GM23248 (cell line): ENCODE measurements at places on chromosomes 2 and 18. TPM values are rescaled to one million over a fixed set of nuclear protein-coding genes. Genes with fewer than 3 reads are reported as not detected.
A peak's percentile ranks its signal among the peaks of the same experiment; 100 is the strongest.

The GALR1 gene
- polyA plus RNA-seq = not detected in 2 replicates

- peak; percentile 82 for DNase-seq
Observed at GRCh38 chr2:227447606-227448005, 24.4 kb upstream of the AGFG1 start.

- DNase-seq = no peak
Observed at GRCh38 chr2:15731213-15731888, 139.7 kb downstream of the DDX1 start.

- DNase-seq = no peak
Observed at GRCh38 chr18:45745817-45746461, 22.0 kb downstream of the SLC14A1 start.

DNA sequence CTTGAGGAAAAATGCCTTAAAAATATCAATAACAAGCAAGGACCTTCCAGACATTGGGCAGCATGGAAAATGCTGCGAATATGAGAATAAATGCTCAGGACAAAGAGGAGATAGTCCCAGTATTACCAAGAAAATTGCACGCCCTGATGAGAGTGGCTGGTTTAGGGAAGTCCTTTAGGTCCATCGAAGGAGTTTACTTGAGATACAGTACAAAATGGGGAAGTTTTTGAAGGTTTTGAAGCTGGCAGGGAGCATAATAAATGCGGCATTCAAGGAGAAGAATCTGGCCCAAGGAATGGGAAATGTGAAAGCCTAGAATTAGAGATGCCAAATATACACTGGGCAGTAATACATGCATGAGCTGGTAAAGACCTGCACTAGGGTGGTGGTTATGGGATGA lies 90.2 kb upstream of the SPATS2L start:
- DNase-seq = no peak

DNA sequence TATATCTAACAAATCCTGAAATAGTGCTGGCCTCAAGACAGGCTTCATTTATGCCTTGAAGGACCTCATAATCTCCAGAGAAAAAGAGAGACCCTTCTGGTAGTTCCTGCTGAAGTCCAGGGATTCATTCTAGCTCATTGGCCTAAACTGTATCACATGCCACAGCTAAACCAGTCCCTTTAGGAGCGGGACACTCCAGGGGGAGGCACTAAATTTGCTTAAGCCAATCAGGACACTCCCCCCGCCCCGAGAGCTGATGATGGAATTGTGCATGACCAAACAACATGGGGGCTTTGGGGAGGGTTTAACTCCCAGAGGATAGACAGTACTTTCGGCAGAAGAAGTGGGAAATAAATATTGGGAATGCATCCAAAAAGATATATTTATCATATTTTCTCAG lies 36.4 kb upstream of the CXCR4 start:
- DNase-seq = no peak

The SIGLEC15 gene
- polyA plus RNA-seq = 0.69 and 1.5 TPM in 2 replicates

The ERICH2 gene
- polyA plus RNA-seq = not detected in 2 replicates

DNA sequence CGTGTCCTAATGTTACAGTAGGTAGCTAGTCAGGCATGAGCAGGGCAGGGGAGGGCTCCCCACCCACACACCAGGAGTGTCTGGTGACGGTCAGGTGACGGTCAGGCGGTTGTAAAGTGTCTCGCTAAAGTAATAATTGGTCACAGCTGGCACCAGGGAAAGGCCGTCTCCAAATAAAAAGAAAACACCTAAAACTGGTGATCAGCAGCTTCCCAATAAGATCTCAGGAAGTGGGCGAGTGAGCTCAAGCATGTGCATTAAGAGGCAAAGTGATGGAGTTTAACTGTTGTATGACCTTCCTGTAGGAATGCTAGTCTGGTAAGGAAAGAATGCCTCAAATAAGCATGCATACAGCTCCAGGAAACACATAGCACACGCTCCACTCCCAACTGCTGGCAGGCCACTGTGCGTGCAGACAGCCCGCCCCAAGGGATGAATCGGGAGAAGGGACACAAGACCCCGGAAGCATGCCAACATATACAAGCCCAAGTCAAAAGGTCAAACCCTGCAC lies 177.1 kb downstream of the RNF144A start:
- no peak for DNase-seq

DNA sequence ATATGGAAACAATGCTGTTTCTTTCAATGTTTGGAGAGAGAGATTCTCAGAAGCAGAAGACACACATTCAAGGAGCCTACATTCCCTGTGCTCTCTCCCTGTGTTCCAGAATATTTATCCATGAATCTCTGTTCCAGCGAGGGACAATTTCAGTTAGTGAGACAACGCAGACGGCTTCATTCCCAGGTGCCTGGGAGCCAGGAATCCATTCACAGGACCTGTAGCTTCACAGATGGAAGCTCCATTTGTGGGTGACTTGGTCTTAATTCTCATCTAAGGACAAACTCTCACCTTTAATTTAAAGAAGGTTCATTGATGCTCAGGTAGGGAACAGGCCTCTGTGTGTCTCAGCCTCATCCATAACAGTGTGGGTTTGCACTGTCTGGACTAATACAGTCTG lies 1156.6 kb downstream of the RPIA start:
- DNase-seq = no peak

DNA sequence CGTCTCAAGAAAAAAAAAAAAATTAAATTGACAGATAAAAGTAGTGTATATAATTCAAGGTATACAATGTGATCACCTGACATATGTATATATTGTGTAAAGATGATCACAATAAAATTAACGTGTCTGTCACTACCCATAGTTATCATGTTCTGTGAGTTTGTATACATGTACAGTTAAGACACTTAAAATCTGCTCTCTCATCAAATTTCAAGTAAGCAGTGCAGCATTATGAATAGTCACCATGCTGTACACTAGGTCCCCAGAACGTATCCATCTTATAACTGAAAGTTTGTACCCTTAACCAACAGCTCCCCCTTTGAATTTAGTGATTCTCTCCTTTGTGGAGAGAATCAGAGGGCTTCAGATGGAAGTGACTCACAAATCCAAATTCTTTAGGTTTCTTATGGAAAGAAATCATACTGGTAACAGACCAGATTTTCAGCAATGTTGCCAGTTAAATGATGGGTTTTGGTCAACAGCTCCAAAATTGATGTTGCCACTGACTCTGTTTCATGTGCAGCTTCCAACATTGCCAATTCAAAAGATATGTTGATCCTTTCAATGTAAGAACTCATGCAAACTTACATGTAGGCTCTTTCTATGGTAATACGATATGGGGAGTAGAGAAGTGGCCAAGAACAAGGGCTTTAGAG lies 281.5 kb downstream of the AFF3 start:
- DNase-seq = no peak

DNA sequence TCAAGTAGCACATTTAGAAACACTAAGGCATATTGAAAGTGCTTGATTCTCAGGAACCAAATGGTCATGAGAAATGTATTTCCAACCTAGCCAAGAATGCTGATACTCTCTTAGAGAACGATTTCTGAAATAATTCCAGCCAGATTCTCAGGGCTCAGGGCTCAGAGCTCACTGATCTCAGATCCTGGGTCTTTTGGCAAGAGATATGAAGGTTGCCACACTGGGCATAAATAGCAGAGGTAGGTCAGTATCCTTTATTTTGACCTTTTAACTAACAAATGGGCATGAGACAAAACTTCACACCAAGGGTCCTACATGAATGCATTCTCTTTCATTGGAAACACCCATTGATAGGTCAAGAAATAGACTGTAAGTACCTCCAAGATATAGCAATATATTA lies 364.1 kb downstream of the ALK start:
- DNase-seq = no peak

The IRS1 gene
- polyA plus RNA-seq = 8.4 and 9.1 TPM in 2 replicates

The CFC1 gene
- polyA plus RNA-seq = not detected in 2 replicates

DNA sequence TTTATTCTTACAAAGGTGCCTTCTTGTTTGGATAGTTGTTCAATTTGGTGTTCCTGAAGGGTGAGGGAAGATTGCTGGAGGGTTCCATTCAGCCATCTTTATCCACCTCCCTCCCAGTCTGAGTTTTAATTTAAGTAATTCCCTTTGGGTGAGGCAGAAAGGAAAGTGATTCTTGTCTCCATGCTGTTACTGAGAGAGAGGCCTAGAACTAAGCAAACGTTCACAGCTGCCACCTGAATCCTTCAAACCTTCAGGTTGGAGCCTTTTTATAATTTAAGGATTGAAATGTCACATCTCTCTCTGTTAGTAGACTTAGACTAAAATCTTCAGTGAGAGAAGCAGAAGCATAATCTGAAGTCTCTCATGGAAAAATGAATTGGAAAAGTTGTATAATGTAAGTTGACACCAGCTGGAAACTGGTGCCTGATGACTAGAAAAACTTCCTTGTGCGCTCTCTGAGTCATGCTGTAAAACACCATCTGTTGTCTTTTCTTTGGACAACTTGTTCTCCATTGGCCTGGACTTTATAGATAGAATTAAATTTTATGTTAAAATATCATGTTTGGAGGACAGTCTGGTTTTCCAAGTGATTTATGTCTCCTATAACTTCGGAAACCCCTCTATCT lies 14.6 kb downstream of the STRADB start:
- peak; percentile 89 for DNase-seq

- DNase-seq = no peak
Observed at GRCh38 chr2:187158452-187158851, 289.6 kb downstream of the CALCRL start.

DNA sequence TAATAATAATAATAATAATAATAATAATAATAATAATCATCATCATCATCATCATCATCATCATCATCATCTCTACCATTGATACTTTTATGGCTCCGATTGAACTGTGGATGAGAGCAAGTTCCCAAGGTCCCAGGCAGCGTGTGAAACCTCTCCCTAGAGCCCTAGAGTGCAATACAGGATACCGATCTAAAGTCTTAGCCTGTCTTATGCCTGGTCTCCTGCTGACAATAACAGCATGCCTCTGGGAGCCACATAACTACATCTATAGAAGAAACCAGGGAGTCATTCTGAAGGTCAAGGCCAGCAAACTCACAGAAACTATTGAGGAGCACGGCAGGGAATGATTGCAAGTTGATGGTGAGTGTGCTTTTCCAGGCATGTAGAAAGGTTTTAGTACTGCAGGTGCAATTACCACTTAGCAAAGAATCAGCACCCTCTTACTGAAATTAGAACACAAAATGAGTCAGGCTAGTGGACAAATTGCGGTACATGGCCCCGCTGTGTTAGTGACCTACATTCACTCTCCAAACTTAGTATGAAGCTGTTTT lies 457.2 kb upstream of the CDH20 start:
- DNase-seq = no peak

The SIX3 gene
- not detected in 2 replicates for polyA plus RNA-seq

The GKN1 gene
- not detected in 2 replicates for polyA plus RNA-seq

The HOXD3 gene
- 1.9 and 2.3 TPM in 2 replicates for polyA plus RNA-seq

DNA sequence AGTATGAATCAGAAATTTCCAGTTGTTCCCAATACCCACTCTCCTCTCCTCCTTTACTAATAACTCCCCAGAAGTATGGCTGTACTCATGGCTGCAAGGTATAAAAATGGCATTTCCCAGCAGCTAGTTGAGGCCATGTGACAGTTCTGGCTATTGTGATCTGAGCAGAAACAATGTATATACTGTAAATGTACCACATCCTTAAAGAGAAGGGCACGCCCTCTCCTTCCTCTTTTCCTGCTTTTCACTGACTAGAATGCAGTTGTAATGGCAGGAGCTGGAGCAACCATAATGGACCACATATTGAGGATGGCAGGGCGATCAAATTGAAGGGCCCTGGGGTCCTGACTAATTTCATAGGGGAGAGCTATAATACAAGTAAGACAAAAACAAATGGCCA lies 211.2 kb downstream of the TNS1 start:
- DNase-seq = no peak

The SFTPB gene
- polyA plus RNA-seq = not detected in 2 replicates

DNA sequence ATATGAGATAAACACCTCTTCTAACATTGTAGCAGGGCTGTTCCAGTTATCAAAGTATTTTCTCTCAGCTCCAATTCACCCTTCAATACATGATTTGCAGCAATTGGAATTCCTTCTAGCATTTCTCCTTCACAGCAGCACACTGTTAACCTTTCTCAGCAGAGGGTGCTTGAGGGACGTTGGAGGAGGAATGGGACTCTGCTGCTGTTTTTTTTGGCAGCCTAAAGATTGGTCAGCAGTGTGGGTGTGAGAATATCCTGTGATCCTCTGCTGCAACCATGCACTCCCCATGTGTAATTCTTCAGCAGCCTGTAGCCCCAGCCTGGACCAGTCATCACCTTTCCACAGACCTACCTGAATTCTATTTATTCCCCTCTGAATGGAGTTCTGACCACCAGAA lies 1708.9 kb upstream of the CELF4 start:
- peak; percentile 56 for DNase-seq

The STK25 gene
- polyA plus RNA-seq = 120 and 121 TPM in 2 replicates

DNA sequence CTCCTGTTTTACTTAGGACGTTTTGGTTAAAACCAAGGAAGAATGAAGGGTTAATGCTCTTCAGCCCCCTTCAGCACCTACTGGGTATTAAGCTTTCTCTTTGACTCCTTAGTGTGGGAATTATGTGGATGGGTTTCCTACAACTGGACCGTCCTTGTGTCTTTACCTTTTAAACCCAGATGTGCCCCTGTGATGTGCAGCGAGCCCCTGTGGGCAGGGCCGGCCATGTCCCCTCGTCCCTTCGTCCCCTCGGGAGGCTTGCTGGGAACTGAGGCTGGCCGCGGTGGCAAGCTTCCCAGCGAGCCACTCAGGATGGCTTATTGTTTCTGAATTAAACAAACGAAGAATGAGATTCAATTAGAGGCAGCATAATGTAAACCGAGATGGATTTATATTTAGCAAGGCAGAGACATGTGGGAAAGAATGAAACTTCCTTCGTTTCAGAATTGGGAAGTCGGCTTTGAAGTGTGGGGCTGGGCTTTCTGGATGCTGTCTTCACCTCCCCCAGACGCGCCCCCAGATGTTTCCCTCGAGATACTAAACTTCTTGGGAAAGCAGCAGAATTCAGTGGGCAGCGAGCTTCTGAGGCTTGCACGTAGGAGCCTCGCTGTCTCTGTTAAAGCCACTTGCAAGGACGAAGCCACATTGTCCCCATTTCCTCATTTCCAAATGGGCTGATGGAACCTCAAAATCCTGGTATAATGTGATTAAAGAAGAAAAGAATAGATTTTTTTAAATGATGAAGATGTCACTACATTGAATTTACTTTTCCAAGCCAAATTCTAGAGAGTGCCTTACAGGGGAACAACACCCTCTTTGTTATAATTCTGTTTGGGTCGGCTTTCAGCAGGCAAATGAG lies 146.0 kb downstream of the VAPA start:
- no peak for DNase-seq

The ANKRD30BL gene
- not detected in 2 replicates for polyA plus RNA-seq

DNA sequence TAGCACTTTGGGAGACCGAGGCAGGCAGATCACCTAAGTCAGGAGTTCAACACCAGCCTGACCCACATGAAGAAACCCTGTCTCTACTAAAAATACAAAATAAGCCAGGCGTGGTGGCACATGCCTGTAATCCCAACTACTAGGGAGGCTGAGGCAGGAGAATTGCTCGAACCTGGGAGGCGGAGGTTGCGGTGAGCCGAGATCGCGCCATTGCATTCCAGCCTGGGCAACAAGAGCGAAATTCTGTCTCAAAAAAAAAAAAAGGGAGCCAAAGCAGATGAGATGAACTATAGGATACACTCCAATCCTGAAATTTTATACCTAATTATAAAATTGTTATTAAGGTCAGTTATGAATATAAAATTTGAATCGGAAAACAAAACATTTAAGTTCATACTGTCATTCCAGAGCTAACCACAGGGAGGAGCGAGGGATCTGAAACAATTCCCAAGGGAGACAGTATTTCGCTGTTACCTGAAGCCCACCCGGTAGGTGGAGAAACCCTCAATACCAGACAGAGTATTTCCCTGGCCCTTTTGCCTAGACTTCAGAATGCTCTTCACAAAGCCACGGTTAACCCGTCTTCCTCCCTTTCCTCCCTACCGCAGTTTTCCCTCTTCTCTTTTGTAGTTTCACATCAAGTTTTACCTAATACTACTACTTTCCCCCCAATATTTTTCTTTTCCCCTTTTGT lies 1.4 kb downstream of the PPM1G start:
- DNase-seq = peak; percentile 79

The ATP6V1B1 gene
- polyA plus RNA-seq = 0.60 TPM in 1 of 2 replicates, not detected in the other

The CNDP1 gene
- polyA plus RNA-seq = not detected in 2 replicates

The PDE1A gene
- polyA plus RNA-seq = 0.93 and 1.0 TPM in 2 replicates
